Smooth muscle cell of bladder (primary cell): ENCODE measurements at places on chromosomes 3 and 15. TPM values are rescaled to one million over a fixed set of nuclear protein-coding genes. Genes with fewer than 3 reads are reported as not detected.

The PYDC2 gene
- total RNA-seq = not detected in 2 replicates

The SCN11A gene
- under 0.01 TPM in 2 replicates for total RNA-seq

The ZNF620 gene
- total RNA-seq = 0.83 and 0.85 TPM in 2 replicates

The CFAP20DC gene
- 1.3 and 1.6 TPM in 2 replicates for total RNA-seq

The GALK2 gene
- total RNA-seq = 47.8 and 51.5 TPM in 2 replicates

The GBE1 gene
- 127 and 217 TPM in 2 replicates for total RNA-seq

The IQCF5 gene
- not detected in 2 replicates for total RNA-seq

The GNAT1 gene
- not detected in 2 replicates for total RNA-seq

The BBS4 gene
- total RNA-seq = 20.6 and 25.6 TPM in 2 replicates

The CIB2 gene
- total RNA-seq = 2.0 and 2.4 TPM in 2 replicates

The OXSR1 gene
- 24.9 and 30.2 TPM in 2 replicates for total RNA-seq

The TRIM42 gene
- total RNA-seq = not detected in 2 replicates

The TLR9 gene
- total RNA-seq = under 0.01 TPM in 1 of 2 replicates, not detected in the other

The MEIS2 gene
- 53.5 and 102 TPM in 2 replicates for total RNA-seq

The SCAANT1 gene
- total RNA-seq = not detected in 2 replicates

The PARP15 gene
- 0.09 and 0.14 TPM in 2 replicates for total RNA-seq

The ATP10A gene
- 5.3 and 10.4 TPM in 2 replicates for total RNA-seq

The ITIH1 gene
- total RNA-seq = 0.14 and 0.18 TPM in 2 replicates

The SHF gene
- total RNA-seq = 2.0 and 2.8 TPM in 2 replicates

The CHRM5 gene
- under 0.01 TPM in 2 replicates for total RNA-seq

The RFTN1 gene
- total RNA-seq = 44.3 and 57.5 TPM in 2 replicates

The NUSAP1 gene
- total RNA-seq = 10.1 and 14.2 TPM in 2 replicates

The MYH15 gene
- 0.57 and 0.92 TPM in 2 replicates for total RNA-seq

The ARRDC4 gene
- total RNA-seq = 9.2 and 12.2 TPM in 2 replicates

The SH3GL3 gene
- total RNA-seq = 0.18 and 0.28 TPM in 2 replicates

The SLTM gene
- 63.3 and 64.2 TPM in 2 replicates for total RNA-seq

The SOX14 gene
- not detected in 2 replicates for total RNA-seq

The DNASE1L3 gene
- 0.18 TPM in 1 of 2 replicates, not detected in the other for total RNA-seq

The APPL1 gene
- total RNA-seq = 39.3 and 46.5 TPM in 2 replicates

The RAB6B gene
- total RNA-seq = 0.14 and 0.37 TPM in 2 replicates

The ITIH4 gene
- 1.2 and 1.6 TPM in 2 replicates for total RNA-seq

The ROBO2 gene
- 8.0 and 24.9 TPM in 2 replicates for total RNA-seq

The GOLGA6D gene
- total RNA-seq = not detected in 2 replicates

The ANKDD1A gene
- total RNA-seq = 3.3 and 6.2 TPM in 2 replicates
